H4 (cell line): ENCODE measurements at places on chromosomes 16 and 17.
A peak's percentile ranks its signal among the peaks of the same experiment; 100 is the strongest.

DNA sequence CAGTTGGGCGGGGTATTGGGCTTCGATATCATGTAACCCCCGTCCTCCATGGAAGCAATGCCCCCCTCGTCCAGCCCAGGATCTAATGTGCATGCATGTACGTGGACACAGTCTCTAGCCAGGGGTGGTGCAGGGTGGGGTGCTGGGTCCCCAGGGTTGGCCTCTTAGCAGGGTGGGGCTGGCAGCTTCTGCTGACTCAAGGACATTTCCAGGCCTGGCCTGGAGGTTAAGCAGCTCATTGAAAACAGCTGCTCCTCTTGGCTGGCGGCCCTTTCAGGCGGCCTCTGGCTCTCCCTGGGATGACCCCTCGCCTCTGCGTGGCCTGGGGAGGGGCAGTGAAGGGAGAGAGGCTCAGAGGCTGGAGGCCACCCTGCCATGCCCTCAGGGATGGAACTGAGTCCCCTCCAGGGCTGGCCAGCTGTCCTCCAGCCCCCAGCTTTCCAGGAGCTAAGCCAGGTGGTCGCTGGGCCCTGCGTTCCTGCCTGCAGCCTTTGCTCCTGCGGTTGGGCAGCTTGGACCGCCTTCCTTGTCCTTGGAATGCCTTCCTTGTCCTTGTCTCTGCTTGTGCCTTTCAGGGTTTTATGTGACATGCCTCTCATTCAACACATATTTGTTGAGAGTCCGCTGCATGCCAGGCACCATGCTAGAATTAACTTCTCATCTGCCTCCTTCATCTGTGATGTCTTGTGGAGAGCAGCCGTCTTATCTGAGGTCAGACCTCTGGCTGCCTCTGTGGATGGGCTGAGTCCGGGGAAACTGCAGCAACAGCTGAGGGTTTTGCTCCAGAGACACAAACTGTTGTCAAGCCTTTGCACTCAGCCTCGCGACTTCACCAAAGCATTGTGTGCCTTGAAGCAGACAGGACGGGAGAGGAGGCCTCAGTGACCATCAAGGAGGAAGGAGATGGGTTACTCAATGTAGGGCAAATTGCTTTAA is 26.6 kb downstream of the MRC2 start:
- peak; percentile 4 for DNase-seq

DNA sequence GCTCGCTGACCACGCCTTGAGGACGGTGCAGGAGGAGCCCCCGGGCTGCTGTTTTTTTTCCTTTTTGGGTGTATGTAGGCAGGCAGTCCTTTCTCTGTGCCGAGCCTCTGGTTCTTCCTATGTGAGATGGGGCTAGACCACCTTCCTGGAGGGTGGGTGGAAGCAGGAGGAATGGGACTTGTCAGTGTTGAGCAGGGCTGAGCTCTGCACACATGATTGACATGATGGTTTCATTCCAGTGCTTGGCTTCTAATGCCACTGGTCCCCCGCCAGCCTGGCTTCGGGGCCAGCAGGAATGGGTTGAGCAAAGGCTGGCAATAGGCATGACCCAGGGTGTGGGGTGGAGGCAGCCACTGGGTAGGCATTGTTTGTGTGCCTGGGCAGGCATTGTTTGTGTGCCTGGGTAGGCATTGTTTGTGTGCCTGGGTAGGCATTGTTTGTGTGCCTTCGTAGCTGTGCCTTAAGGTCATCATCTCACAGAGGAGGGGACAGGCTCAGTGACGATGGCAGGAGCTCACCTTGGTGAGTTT is 14.2 kb upstream of the ADCY7 start:
- DNase-seq, result no peak

GRCh38 chr17:33521784-33522183 is 228.7 kb upstream of the ASIC2 start:
- DNase-seq, result no peak

DNA sequence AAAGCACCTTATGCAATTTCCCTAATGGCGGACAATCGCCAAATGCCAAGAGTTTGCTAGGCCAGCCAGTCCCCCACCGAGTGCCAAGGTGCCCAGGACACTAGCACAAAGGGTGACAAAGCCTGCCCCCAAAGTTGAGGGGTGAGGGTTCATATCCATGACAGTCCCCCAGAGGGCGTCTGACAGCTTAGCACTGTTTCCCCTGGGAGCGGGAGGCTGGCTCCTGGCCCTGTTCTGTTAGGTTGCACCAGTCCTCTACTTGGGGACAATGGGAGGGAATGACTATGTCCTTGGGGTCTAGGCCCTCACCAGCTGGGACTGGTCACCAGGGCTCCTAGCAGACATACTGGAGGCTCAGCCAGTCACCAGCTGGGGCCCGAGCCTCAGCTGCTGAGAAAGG is 66.9 kb downstream of the MYO18A start:
- no peak for DNase-seq

DNA sequence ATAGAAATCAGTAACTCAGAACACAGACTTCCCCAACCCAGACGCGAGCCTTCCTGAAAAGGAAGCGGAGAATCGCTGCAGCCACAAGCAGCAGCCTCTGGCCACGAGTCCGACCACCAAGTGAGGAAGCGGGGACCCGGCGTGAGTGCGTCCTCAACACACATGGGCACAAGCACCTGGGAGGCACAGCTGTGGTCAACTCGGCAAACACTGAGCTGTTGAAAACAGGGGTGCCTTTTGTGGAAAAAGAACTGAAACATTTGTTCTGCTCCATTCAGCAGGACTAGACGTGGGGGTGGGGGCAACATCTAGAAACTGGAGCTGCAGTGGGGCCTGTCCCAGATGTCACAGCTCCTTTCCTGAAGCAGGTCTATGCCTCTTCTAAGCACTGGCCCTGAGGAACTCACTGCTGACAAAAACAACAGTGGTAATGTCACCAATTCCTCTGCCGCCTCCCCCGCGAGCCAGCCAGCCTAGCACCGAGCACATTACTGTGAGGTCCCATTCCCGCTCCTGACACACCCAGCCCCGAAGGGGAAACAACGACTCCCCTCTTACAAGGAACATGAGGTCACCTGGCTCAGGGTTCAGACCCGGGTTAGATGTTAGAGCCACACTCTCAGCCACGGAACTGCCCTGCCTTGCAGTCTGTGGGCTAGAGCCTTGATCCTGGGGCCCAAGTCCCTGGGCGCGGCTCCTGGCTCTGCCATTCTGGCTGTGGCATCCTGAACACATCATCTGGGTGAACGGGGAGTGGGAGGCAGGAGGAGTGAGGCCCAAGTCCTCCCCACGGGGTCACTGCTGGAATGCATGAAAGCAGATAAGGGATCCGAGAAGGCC is 29.0 kb downstream of the KDM8 start:
- no peak for DNase-seq

DNA sequence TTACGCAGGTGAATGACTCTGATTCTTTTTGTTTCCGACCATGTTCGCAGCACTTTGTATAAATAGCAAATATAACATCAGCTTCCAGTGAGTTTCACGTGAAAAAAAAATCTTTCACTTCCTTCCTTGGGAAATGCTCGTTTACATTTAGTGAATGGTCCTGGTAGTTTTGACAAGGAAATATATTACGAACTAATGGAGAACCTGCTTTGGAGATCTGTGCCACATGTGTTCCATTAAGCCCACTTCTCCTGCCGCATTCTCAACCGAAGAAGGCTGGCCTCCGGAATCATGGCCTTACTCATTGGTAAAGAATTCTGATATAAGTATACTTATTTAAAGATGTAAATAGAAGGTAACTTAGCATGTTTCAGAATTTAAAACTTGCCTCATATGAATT is 3.6 kb downstream of the CRAMP1 start:
- no peak for DNase-seq

GRCh38 chr17:40978575-40979151 is 5.5 kb downstream of the KRT40 start:
- no peak for DNase-seq
